IMR-90 (cell line): ENCODE measurements at places on chromosomes 5 and 9.

DNA sequence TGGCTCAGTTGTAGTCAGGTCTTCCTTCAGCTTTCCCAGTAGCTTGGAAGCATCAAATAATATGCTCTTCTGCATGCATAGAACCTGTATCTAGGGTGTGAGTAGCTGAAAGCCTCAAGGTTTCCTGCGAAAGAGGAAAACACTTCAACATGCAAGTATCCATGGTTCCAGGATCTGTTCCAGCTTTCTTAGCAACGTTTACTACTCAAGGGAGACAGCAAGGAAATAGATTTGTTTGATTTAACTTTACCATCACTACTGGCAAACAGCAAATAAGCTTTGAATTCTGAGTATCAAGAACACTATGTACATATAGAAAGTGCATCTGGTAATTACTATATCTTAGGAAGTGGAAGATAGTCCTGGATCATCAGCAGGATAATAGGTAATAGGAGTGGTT, 341.0 kb downstream of the PRR16 start:
- H3K4me3 ChIP-seq, result no peak overlapping the region
- no peaks in the 10 kb centered on the region for H3K36me3 ChIP-seq
- no peak for DNase-seq

GRCh38 chr5:79955356-79955895, 35.6 kb downstream of the MTX3 start:
- H3K36me3 ChIP-seq, result no peaks in the 10 kb centered on the region
- no peak for DNase-seq
- H3K27ac ChIP-seq, result no peak overlapping the region
- H3K27me3 ChIP-seq, result no peaks in the 10 kb centered on the region
- no peak overlapping the region for H3K4me3 ChIP-seq

DNA sequence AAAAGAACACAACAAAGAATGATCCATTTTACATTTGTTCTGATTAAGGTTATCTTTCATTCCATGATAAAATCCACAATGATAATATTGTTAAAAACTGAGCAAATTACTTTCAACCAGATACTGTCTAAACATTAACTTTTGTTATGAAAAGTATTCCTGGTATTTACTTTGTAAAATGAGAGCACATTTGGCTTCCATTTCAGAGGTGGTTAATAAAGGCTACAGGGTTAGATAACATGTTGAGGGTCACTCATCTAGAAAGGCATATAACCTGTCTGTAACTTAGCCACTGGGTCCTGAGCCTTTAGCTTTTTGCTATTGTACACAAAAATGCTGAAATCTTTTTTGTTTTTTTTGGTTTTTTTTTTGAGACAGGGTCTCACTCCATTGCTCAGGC, 99.3 kb downstream of the ANXA2R start:
- H3K36me3 ChIP-seq, result no peaks in the 10 kb centered on the region
- H3K27me3 ChIP-seq, result no peaks in the 10 kb centered on the region
- no peak overlapping the region for H3K27ac ChIP-seq
- H3K4me1 ChIP-seq, result peaks cover 3% of the 10 kb centered on the region; the same call in 1 of the 2 replicates

DNA sequence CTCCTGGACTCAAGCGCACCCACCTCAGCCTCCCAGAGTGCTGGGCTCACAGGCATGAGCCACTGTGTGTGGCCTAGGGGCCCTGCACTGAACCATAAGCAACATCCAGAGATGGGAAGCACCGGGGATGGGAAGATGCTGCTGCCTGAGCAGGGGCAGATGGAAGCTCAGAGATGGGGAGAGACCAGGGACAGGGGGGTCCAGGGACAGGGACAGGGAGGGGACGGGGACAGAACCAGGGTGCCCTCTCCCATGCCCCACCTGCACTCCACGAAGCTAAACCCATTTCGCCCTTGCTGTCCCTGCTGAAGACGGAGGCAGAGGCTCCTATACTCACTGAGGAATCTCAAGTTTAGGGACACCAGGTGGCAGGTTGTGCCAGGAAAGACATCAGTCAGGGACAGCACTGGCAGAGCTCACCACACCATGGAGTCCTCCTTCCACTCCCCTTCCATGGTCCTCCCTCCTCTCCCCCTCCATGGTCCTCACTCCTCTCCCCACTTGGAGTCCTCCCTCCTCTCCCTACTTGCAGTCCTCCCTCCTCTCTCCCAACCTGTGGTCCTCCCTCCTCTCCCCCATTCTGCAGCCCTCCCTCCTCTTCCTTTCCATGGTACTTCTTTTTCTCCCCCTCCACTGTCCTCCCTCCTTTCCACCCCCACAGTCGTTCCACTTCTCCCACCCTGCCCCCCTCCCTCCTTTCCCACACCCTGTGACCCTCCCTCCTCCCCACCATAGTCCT, 45.5 kb upstream of the LRRC14B start:
- peaks cover 19% of the 10 kb centered on the region for H3K27me3 ChIP-seq
- no peak overlapping the region for H3K4me3 ChIP-seq
- H3K4me1 ChIP-seq, result no peaks in the 10 kb centered on the region
- DNase-seq, result no peak

DNA sequence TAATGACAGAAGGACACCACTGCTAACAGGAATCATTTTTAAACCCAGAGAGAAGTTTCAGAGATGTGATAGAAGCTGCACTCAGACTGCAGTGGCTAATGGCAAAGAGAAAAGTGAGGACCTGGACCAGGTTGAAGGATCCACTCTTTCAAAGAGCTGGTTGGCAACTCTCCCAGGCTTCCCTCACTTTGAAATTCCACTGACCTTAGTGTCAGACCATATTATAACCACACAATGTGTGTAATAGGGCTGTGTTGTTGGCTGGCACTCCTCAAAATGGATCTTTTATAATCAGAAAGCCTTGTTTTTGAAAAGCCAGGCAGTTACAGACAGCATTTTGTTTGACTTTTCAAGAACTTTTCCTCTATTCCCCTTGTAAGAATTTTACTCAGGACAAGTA, 280.7 kb downstream of the PRELID2 start:
- H3K4me1 ChIP-seq, result no peaks in the 10 kb centered on the region; the same call in 1 of the 2 replicates
- H3K27ac ChIP-seq, result no peak overlapping the region
- no peak overlapping the region for H3K4me3 ChIP-seq
- peak; percentile 73 for DNase-seq
- H3K27me3 ChIP-seq, result no peaks in the 10 kb centered on the region

- no peak overlapping the region for H3K4me3 ChIP-seq
- no peak overlapping the region for H3K27ac ChIP-seq
- no peaks in the 10 kb centered on the region for H3K36me3 ChIP-seq
- H3K27me3 ChIP-seq, result no peaks in the 10 kb centered on the region
- peaks cover 5% of the 10 kb centered on the region for H3K4me1 ChIP-seq
- DNase-seq, result peak; percentile 87
Measured at GRCh38 chr9:130034570-130034969, 8.4 kb downstream of the FNBP1 start.

DNA sequence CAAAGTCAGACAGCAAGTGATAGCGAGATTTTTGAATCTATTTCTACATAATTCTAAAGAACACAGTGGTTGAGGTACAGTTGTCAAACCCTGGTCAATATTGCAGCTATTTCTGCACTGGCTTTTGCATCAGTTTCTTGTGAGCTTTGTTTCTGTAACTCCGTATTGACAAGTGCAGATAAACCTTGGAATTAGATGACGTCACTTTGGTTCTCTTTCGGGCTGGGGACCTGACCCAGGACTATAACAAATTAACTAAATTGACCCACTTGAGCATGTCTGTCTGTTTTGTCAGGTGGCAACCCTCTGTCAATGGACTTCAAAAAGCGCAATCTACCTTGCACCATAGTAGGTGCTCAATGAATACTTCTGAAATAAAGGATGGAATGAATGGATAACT, 418.4 kb upstream of the SGCD start:
- no peaks in the 10 kb centered on the region; the same call in 1 of the 2 replicates for H3K27me3 ChIP-seq
- no peak overlapping the region for H3K27ac ChIP-seq
- H3K4me1 ChIP-seq, result no peaks in the 10 kb centered on the region
- no peak overlapping the region for H3K4me3 ChIP-seq
- DNase-seq, result no peak

DNA sequence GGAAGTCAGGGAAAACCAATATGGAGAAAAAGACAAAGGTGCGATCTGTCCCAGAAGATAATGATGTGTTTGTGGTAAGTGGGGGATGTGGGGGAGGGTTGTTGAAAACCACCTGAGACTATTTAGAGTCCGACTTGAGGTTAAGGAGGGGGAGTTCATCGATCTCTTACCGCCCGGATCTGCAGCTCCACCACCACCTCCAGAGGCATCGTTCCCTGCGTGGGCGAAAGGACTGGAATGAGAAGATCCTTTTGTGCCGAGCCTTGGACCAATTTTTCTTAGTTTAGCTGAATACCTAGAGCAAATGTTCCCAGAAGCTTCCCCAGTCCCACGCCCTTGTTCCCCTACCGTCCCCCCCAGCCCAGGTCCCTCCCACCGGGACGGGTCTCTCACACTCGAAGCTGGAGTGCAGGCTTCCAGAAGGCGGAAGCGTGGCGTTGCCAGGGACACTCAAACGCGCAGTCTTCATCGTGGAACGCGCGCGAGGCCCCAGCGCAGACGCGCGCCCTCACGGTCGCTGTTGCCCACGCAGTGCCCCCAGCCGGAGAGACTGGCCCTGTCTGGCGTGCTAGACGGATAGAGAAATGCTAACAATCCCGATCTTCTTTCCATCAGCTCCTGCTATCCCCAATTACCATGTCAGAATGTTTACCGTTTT, at the start of gene SPATA6L:
Gene SPATA6L (minus strand): TSS at position 439 of the 658 bp plus-strand sequence. CDS start 230 bp downstream, at position 209.
- H3K27me3 ChIP-seq, result no peaks in the 10 kb centered on the region; the same call in 1 of the 2 replicates
- peak within 1 kb of the TSS; percentile 56 for H3K4me3 ChIP-seq
- peaks cover 9% of the 10 kb centered on the region for H3K4me1 ChIP-seq
- H3K27ac ChIP-seq, result peak within 1 kb of the TSS; percentile 31; the same call in 1 of the 2 replicates
- peak; percentile 45 for DNase-seq

GRCh38 chr5:1390861-1391600, 46.1 kb upstream of the CLPTM1L start:
- H3K4me3 ChIP-seq, result no peak overlapping the region
- no peak overlapping the region for H3K27ac ChIP-seq
- peaks cover 43% of the 10 kb centered on the region for H3K27me3 ChIP-seq
- H3K36me3 ChIP-seq, result no peaks in the 10 kb centered on the region

DNA sequence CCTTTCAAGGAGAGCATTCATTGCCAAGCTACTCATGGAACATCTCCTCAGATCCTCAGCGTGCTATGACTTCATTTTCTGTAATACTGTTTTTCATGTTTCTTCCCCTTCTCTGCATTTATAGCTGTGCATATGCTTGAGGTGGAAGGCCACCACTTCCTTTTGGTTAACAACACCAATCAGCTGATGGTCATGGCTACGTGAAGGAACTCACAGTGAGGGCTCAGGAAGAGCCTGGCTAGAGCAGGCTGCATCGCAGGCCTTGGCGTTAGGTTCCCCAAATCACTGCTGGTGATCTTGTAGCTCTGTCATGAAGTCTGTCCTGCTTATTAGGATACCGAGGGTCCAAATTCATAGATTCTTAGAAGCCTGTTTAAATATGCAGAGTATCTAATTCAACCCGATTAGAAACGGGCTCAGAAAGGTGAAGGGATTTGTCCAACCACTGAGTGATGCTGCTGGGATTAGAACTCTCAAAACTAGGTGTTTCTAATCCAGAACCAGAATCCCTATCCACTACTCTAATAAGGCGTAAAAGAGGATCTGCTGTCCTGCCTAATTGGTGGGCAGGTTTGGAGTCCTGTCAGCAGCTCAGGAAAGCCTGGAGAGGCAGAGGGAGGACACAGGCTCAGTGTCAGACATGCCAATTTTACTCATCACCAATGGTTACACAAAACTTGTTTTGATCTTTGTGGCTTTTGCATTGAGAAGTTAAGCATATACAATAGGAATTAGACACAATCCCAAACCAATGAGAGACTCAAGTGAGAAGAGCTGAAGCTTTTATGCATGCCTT, 7.5 kb downstream of the SYK start:
- no peak for DNase-seq
- H3K4me1 ChIP-seq, result no peaks in the 10 kb centered on the region
- no peak overlapping the region for H3K27ac ChIP-seq
- peaks cover 2% of the 10 kb centered on the region; the same call in 1 of the 2 replicates for H3K27me3 ChIP-seq
- H3K36me3 ChIP-seq, result no peaks in the 10 kb centered on the region

DNA sequence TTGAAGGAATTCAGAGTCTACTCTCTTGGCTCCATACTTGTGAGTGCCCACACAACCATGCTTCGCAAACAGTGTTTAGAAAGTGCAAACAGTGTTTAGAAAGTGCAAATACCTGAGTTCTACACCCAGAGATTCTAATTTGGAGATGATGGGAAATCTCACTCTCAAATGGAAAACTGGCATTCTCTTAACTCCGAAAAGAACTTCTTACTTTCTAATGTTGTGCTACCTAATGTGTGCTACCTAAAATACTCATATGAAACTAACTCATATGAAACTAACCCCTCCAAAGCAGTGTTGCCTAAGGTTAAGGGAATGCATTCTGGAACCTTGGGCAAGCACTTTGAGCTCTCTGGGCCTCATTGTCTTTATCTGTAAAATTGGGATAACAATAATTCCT, 55.5 kb upstream of the ZNF366 start:
- no peak overlapping the region for H3K27ac ChIP-seq
- H3K4me3 ChIP-seq, result no peak overlapping the region
- no peaks in the 10 kb centered on the region; the same call in 1 of the 2 replicates for H3K27me3 ChIP-seq
- no peak for DNase-seq
- H3K36me3 ChIP-seq, result no peaks in the 10 kb centered on the region

DNA sequence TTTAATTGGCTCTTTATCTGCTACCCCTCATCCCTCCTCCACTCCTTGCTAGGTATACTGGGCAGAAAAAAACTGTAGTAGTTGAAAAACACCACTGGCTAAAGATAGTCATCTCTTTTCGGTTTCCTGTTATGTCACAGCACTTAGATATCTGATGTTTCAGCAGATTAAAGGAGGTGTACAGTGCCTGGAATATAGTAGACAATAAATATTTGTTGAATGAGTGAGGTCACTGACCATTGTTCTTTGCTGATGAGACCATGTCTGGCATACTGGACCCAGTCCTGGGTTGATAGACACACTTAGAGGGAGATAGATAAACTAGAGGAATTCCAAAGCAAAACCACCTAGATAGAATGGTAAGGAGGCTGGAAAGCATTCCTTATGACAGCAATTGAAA, 3.2 kb downstream of the GRPEL2 start:
- peaks cover 2% of the 10 kb centered on the region; the same call in 1 of the 2 replicates for H3K4me1 ChIP-seq
- no peak for DNase-seq
- H3K27me3 ChIP-seq, result no peaks in the 10 kb centered on the region

DNA sequence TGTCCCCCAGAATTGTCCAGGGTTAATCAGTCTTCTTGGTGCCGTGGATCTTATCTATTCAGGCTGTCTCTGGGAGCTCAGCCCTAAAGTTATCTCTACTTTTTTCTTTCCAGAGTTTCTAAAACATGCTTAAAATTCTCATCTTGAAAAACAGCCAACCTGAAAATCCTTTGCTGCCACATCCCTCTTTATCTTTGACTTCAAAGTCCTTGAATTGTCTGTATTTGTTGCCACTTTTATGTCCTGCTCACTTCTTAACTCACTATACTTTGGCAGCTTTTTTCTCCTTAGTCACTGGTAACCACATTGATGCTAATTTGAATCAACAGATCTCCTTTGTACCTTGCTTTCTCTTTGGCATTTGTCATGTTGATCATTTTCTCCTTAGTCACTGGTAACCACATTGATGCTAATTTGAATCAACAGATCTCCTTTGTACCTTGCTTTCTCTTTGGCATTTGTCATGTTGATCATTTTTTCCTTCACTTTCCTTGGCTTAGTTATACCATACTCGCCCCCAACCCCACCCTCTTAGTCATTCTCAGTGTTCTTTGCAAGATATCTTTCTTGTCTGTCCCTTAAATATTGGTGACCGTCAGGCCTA, 8.5 kb downstream of the DMXL1 start:
- H3K36me3 ChIP-seq, result no peaks in the 10 kb centered on the region
- no peaks in the 10 kb centered on the region for H3K27me3 ChIP-seq
- H3K4me3 ChIP-seq, result no peak overlapping the region
- H3K4me1 ChIP-seq, result peaks cover 2% of the 10 kb centered on the region; the same call in 1 of the 2 replicates
- peak; percentile 12 for DNase-seq
